ENCODE measurements at places on chromosomes 5 and 9.

GRCh38 chr9:104838958-104839357 is 75.0 kb downstream of the NIPSNAP3B start:
- no peak for DNase-seq

DNA sequence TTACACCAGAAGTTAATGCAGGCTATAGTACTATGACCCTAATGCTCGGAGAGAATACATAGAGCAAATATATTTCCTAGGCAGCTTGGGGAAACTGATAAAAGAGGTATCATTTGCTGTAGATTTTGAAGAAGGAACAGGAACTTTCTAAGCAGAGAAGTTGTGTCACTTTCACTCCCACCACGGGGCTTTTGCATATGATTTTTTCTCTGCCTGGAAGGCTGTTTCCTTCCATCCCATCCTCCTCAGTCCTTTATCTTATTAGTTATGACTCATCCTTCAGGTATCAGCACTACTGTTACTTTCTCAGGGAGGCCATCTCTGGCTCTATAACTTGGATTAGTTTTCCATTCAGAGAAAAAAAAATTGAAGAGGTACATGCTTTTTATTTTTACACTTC is 2006.1 kb upstream of the WWC1 start:
- DNase-seq = no peak

- peak; percentile 88 for DNase-seq
Observed at GRCh38 chr5:170466988-170467707, 36.7 kb upstream of the KCNIP1 start.

- no peak for DNase-seq
Observed at GRCh38 chr5:124867137-124867704, 120.8 kb upstream of the ZNF608 start.

GRCh38 chr9:85167146-85167545 is 497.6 kb downstream of the NTRK2 start:
- DNase-seq = no peak

DNA sequence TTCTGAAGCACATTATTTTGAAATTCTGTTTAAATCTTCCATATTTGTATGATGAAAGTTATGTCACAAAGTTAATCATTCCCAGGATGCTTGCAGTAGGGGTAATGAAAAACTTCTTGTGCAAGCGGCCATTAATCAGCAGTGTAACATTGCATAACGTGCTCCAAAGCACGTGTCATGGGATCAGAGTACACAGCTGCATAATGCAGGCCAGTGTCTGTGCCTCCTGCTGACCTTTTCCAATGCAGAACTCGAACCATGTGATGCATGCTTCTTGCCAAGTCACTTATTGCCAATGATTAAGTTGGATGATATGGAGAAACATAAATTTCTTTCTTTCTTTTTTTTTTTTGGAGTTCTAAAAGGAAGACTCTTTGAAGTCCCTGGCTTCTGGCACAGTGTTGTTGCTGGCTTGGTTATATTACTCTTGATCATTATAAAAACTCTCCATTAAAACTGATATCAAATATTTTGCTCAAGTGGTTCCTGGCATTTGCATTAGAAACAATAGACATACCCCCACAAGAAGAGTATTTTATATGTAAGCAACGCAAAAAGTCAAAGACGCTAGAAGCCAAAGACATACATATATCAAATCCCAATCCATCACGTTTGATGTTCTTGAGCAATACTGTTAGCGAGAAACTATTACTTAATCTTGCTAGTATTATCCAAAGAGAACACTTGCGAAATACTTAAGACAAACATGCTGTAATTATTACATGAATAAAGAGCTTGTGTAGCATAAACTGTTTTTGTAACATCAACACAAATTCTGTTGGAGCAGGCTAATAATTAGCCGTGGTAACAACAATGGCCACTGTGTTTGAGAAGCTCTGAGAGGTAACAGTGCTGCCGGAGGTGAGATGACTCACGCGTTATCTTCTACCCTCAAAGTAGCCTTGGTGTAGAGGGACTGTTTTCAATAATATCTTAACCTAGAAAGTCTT is 164.2 kb downstream of the AUH start:
- peak; percentile 80 for DNase-seq

GRCh38 chr5:157342822-157343402 is 77.0 kb downstream of the CYFIP2 start:
- DNase-seq = peak; percentile 23

DNA sequence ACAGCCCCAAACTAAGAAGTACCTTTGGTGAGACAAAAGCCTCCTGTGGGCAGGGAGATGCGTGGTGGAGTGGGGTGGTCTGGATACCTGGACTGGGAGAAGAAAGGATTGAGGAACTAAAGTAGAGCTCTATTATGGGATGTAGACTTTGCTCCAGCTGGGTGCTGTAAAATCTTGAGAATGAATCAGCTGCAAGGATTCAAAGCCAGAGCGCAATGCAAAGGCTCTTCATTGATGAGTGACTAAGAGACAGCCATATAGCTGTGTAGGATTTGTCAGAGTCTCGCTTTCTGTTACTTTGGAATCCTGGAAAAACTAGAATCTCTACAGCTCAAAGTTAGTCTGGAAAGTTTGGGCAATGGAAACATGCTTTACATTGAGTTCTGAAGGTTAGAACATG is 159.9 kb downstream of the TAF11L14 start:
- no peak for DNase-seq

DNA sequence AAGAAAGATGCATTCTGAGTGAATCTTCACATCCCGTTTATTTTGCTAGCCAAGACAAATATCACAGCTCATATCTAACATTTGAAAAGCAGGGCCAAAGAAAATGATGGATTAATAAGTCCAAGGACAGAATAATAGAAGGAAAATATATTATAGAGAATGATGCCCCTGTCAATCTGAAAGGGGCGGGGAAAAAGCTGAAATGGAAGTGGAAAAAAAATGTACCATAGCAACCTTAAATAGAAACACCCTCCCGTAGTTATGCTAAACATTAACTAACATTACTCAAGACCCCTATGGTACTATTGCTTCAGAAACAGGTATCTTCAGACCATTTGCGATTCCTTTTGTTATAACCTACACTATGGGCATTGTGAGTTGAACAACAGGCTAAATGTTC is 67.7 kb upstream of the SMARCA2 start:
- DNase-seq = no peak

DNA sequence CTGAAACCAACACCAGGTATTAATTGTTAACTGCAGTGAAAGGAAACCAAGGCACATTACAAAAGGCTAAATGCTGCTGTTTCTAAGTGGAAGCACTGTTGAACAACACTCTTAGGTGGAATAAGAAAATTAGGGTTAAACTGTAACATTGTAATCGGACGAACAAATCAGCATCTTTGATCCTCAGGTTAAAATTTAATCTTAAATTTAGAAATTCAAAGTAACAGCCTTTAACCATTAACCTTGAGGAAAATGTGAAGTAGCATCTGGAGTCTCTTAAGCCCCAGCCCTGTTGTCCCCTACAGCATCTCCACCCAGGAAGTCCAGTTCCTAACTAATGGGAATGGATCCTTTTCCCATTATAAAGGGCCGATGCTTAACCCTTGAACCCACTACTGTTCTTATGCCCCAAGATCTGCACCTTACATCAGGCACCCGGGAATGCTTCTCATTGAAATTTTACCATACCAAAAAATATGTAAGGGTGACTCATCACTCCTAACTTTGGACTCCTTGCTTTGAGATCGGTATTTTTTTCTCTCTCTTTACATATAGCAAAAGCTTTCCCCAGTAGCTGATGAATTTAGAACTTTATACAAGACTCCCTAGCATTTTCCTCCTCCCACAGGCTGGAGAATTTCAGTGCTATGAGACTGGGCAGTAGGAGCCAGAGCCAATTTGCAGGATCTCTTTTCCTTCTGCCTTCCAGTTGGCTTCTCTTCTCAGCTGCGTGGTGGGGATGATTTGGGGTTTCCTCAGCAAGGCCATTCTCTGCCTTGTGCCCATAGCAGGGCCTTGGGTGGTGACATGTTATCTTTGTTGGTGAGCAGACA is 32.0 kb upstream of the ITGA2 start:
- no peak for DNase-seq

- DNase-seq = no peak
Observed at GRCh38 chr5:138287246-138287645, 12.8 kb upstream of the GFRA3 start.

- DNase-seq = peak; percentile 52
Observed at GRCh38 chr9:120336021-120336752, 243.8 kb downstream of the CDK5RAP2 start.

GRCh38 chr5:137592317-137592716 is 93.2 kb upstream of the SPOCK1 start:
- no peak for DNase-seq
